ENCODE measurements at places on chromosomes 3 and 15.

DNA sequence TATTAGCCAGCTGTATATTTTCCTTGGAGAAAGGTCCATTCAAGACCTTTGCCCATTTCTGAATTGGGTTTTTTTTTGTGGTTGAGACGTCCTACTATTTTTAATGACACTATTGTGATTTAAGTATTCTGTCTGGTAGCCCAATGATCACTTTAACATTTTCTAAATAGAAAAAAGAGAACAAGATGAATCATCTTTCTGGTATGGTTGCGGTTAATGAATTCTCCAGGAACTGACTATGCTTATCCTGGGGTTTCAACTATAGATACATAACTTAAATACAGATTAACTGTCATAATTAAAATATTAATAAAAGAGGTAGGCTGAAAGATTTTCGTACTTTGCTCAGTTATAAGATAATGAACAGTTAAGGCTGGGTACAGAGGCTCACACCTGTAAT lies 51.9 kb downstream of the PBRM1 start:
- DNase-seq = no peak

DNA sequence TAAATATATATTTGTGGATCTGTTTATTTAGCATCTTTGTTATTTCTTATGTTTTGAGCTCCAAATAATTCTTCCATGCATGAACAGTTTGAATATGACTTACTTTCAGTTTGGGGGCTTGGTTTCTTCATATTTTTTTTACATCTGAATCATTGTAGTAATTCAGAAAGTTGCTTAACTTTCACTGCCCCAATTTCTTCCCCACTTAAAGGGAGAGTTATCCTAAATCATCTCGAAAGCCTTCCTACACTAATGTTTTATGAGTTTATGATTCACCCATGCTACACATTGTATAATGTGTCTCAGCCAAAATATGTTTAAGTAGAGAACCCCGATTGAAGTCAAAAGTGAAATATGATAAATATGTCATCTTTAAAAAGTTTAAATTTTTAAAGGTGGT lies 47.8 kb downstream of the SPRED1 start:
- no peak for DNase-seq

DNA sequence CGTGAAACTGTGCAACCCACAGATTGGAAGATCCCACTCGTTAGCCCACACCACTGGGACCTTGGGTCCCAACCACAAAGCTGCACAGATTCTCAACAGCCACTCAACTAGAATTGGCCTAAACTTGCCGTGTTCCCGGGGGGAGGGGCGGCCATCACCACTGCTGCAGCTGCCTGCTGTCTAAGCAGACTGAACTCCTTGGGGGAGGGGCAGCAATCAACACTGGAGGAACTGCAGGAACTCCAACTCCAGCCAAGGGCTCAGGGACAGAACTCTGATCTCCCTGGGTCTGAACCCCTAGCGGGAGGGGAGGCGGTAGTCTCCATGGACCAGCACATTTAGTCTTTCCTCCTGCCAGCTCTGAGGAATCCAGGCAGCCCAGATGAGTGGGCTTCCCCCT lies 205.9 kb downstream of the RSL24D1 start:
- no peak for DNase-seq

DNA sequence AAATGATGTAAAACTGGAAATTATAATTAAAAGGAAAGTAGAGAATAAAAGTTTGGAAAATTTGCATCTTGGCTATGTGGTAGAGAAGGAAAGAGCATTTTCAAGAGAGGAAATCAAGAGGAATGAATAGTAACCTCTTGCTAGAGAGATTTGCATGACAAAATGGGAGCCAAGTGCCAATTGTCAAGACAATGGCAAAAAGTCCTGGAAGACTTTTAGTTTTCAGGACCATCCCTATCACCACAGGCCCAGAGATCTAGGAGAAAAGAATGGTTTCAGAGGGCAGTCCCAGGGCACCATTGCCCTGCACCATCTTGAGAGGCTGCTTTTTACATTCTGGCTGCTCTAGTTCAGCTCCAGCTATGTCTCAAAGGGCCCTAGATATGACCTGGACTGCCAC lies 1427.6 kb downstream of the ZPLD1 start:
- DNase-seq = no peak

GRCh38 chr3:129409541-129409940 lies 18.9 kb downstream of the EFCAB12 start:
- no peak for DNase-seq

DNA sequence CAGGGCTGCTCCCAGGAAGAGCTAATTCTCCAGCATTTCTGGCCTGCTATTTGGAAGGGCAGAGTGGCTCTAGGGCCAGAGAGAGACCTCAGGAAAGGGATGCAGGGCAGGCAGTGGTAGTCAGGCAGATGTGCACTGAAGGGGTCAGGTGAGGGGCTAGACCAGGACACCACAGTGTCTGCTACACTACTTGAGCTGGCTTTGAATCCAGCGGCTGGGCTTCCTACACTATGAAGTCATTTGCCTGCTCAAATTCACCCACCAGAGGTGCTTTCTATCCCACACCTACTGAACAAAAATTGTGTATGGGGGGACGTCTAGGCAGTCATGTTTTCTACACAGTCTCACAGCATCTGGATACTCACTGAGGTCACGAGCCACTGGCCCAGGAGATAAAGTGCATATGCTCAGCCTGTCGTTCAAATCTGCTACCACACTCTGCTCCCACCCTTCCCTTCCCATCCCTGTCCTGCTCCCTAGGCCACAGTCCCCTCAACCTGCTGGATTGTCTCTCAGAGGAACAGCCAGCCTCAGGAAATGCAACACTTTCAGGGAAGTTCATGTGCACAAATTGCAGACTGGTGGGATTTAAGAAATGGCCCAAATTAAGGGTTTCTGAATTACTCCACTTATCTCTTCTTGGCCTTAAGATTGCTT lies 49.9 kb upstream of the SLC6A11 start:
- no peak for DNase-seq

DNA sequence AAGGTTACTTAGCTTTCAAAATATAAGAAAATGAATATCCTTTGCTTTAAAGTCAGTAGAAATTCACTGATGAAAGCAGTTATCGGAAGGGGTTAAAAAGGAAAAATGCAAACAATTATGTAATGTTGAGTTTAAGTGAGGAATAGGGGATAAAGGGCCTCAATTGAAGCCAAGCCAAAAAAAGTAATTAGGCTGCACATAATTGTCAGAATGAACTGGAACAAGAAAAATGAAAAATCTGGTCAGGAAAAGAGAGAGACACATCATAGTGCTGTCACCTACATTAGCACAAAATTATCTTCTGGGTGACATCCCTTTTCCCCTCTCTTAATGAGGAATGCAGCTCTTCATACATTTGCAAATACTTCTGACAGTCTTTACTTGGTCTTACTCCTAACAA lies 48.8 kb upstream of the PIK3R4 start:
- no peak for DNase-seq

- DNase-seq = no peak
Measured at GRCh38 chr3:146156095-146156494, 4.9 kb downstream of the PLOD2 start.

DNA sequence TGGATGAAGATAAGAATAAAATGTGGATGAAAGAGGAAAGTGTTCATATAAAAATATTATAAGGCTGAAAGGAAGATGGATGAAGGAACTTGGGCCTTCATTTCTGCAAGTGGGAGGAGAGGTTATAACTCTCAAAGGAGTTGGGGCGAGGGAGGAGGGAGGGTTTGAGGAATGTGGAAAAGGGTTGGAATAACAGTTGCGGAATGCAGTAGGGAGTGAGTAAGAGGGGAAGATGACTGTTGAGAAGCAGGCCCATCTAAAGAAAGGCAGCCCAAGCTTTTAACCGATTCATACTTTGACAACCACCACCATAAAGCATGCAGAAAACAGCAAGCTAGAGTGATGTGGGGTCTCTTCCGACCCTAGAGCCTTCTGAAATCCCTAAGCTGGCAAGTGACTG lies 8.3 kb upstream of the TM4SF4 start:
- no peak for DNase-seq

Data from NCI-H2029 treated with DMSO at 0.1 percent for 48 hours (cell line).